Left ventricle myocardium inferior (tissue), 1 donor: ENCODE measurements at places on chromosomes 6 and 20. TPM values are rescaled to one million over a fixed set of nuclear protein-coding genes. Genes with fewer than 3 reads are reported as not detected.

- DNase-seq: no peak
Measured at GRCh38 chr20:4083098-4083865, 67.9 kb upstream of the RNF24 start.

DNA sequence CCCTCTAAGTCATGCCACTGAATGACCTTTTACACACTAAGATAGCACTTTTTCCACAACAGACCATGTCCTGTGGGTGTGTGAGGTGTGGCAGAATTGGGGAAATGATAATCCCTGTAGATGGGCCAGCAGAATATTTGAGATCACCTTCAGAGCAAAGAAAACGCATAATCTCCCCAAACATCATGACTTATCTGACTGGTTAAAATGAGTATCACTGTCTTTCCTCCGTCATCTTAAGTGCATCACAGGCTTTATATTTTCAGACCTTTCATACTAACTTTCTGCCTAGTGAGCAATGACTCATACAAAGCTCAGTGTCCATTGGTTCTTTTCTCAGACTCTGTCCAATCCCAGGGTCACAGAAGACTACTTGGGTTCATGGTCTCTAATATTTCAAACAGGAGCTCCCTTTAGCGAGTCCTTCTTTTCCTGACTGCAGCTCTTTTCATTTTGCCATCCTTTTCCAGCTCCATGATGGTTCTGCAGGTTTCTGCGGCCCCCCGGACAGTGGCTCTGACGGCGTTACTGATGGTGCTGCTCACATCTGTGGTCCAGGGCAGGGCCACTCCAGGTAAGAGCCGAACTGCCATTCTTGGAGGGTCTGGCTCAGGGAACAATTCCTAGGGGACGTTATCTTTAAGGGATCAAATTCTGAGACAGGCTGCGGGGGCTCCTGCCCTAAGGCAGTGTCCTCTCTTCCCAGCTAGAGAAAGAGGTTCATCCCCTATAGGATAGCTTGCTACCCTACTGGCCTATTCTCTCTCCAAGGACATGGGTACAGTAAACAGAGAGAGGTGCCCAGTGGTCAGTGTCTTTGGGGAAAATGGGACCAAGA, at the start of gene HLA-DPB1:
TSS of gene HLA-DPB1 (plus strand) at position 423 of the 838 bp plus-strand sequence. CDS start at position 475, 52 bp downstream.
- no peak for DNase-seq

DNA sequence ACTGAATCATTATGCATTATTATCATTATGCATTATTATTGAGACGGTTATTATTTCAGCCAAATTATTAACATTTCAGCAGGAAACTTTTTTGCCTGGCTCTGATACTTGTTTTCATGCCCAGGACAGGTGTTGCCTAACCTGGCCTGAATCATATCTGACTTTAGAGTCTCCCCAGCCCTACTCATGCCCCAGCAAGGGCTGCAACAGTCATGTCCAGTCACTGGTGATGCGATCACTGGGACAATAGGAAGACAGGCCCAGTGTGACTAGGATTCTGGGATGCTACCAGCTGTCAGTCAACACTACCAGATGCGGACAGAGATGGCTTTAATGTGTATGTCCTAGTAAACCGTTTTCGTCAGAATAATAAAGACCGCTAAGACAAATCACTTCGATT, 285.0 kb downstream of the KHDC1L start:
- DNase-seq: no peak

EBF4 gene
- total RNA-seq: 4.9 TPM

DNA sequence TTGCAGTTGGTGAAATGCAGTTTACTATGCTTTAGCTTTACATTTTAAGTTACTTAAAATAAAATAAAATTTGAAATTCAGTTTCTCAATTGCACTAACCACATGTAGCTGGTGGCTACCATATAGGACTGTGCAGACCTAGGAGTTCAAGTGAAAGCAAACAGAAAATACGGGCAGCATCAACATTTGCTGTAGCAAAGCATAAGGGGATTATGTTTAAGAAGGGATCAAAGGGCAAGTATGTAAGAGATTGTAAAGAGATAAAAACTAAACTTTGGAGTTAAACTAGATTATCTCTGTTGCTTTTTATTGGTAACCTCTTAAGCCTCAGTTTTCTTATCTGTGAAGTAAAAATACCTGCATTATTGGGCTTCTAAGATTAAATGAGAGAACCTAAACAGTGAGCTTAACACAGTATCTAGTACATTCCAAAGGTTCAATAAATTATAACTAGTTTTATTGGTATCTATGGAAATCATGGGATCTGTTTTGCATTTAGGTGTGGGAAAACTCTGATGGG, 81.2 kb downstream of the SPTLC3 start:
- DNase-seq: no peak

SLC16A10 gene
- 4.5 TPM for total RNA-seq

- DNase-seq: no peak
Measured at GRCh38 chr6:42423244-42423643, 28.5 kb downstream of the TRERF1 start.

- DNase-seq: no peak
Measured at GRCh38 chr20:10242166-10242565, 23.5 kb downstream of the SNAP25 start.

- DNase-seq: no peak
Measured at GRCh38 chr6:77363702-77364101, 99.6 kb downstream of the HTR1B start.

GRCh38 chr6:103715269-103715668, 1144.5 kb downstream of the HACE1 start:
- no peak for DNase-seq

- DNase-seq: no peak
Measured at GRCh38 chr6:94357381-94357980, 938.1 kb upstream of the EPHA7 start.

DNA sequence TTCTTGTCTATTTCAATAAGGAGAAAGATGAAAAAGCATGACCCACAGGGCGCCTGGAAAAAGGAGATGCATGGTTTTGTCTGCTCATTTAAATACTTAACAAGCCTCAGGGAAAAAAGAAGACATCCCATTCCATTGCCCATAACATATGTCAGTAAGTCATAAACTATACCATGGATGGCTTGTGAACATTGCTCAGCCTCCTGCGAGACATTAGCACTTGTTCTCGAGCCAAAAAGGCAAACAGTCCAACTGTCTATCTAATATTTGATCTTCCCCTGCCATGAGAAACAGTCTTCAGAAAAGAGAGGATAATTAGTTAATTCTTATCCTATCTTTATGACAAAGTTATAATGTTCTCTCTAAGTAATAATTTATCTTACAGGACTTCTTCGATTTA, 527.4 kb downstream of the HACE1 start:
- no peak for DNase-seq

DNA sequence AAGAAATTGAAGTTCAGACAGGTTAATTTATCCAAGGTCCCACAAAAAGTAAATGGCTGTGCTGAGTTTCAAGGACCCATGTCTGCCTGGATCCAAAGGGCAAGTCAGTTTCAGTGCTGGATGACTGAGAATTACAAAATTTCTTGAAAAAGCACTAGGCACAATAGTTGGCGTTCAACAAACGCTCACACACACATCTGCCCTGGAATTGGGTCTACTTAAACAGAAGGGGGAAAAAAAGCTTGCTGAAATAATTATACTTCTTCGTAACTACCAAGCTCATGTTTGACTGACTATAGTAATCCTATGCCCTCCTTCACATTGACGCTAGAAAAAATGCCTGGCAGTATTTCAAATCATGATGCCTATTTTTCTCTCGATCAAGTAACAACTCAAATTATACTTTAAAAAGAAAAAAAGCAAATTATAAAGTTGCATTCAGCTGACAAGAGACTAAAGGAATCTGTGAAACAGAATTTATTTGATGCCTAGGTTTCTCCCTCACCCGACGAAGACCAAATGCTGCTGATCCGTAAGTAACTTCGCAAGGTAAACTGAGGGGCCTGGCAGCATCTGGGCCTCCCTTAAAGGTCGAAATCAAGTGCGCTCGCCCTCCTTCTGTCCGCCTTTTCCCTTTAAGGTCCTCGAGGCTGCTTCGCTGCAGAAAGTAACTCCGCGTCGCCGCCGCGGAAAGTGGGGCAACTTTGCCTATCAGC, 650 bp upstream of the CD2AP start:
- DNase-seq: no peak

- DNase-seq: no peak
Measured at GRCh38 chr6:147037881-147038280, 166.3 kb upstream of the STXBP5 start.

- peak; percentile 16 for DNase-seq
Measured at GRCh38 chr6:106927531-106928398, 46.8 kb downstream of the CD24 start.

DNA sequence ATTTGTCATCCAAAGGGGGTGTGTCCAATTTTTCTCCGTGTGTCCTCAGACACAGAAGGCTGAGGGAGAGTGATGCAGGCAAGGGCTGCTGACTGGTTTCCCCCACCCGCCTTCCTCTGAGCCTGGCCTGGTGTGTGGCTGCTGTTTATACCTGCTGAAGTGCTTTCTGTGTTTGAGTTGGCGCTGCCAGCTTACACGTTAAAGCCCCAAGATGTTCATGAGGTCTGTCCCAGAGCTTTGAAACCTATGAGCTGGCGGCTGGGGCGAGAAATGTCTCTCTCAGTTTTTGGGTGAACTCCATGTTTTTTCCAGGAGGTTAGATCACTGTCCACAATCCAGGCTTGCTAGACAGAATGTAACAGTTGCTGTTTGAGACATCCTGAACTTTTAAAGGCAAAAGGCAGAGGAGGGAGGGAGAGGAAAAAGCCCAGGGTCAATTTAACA, 69.0 kb upstream of the CCN2 start:
- DNase-seq: peak; percentile 22

DNA sequence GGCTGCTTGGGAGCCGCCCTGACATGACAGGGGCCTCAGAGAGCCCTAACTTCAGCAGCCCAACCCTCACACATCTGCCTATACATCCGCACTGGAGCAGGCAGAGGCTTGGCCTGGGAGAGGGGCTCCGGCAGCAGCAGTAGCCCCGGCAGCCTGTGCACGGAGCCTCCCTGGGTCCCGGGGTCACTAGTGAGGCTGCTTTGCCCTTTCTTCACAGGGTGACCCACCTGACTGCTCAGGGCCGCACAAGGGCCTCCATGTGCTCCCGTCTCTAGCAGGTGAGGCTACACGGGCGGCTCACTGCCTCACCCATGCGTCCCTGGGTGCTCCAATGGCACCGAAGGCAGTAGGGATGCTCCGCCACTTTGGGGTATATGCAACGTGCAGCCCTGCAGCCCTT, 36.7 kb upstream of the STX16 start:
- DNase-seq: no peak

OTOR gene
- not detected for total RNA-seq

DNA sequence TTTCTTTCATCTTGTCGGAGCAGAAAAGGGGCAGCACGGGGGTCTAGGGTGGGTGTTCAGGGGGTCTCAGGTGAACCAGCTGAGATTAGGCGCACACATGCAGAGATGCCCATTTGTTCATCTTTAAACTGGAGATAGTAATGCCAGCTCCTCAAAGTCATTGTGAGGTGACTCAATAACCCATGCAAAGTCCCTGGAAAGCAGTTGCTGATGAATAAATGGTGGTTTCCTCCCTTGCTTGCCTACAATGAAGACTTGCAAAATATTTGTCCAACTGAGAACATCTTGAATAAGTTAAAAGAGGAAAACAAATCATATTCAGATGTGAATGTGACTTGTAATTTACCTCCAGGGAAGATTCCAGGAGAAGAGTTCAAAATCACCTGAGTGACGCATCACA, 206.9 kb downstream of the LY86 start:
- DNase-seq: no peak
